ENCODE measurements at places on chromosomes 5 and 9.

GRCh38 chr9:90441814-90442213, 200.8 kb downstream of the DIRAS2 start:
- no peak for DNase-seq

DNA sequence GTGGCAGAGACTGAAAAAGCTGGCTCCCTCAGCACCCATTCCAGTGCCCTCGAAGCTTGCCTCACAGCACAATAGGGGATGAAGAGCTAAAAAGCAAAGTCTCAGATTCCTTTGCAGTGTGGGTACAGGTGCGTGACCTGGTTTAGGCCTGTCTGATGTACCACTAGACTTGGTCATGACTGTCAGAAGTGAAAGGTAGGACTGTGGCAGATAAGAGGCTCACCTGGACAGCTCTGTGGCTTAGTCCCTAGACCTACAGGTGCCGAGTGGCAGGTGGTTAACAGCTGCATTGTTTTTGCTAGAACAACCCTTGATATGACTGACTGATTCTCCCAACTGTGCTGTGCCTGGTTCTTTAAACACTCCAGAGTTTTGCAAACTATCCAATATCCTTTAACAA, 14.7 kb upstream of the SFXN1 start:
- DNase-seq, result no peak

DNA sequence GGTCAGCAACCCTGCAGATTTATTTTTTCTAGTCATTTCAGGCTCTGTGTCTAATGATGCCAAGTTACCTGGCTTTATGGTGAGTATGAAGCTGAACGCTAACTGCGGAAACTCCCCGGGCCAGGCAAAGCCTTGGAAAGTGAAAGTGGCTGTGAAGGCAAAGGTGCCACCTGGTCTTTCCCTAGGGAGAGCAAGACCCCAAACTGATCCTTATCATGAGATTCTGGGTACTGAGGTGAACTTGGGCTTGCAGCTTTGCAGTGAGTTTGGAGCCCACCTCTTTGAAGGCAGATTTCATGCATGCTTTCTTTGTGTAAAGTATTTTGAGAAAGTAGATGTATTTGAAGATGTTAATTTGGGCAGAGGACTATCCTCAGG, 63.3 kb downstream of the CARTPT start:
- DNase-seq, result no peak

DNA sequence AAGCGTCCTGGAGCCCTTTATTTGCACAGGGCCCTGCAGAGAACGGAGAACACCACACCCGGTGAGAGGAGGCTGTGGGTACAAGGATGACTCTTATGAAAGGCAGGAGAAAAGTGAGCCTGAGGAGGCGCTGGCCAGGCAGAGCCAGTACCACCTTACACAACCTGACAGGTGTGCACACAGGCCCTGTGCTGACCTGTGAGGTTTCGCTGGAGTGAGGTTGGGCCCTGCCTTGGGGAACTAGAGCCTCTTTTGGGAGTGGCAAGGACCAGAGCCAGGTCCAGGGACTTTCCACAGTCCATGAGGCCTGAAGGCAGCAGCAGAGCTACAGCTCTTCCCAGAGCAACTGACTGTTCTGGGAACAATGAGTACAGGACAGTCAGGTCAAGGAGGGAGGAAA, 3.1 kb downstream of the SRD5A1 start:
- DNase-seq, result no peak

- DNase-seq, result no peak
Measured at GRCh38 chr5:110840347-110840960, 101.6 kb downstream of the SLC25A46 start.

DNA sequence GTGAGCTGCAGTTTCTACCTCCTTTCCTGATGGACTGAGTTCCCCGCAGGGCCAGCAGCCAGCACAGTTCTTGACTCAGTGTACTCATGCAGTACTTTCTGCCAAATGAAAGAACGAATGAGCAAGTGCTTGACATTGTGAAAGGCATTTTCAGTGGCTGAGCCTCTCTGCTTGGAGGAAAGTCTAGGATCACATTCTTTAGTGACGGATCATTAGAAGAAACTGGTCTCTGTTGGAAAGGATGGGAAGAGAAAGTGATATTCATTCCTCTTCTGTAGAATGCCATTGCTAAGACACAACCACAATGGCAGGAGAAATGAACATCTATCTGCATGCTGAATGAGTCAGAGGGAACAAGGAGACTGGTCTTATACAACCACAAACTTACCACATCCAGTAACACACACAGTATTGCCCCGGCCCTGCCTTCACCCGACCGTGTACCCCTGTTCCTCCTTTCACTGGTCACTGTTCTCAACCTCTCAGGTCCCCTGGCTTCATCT, 206.9 kb downstream of the CRB2 start:
- no peak for DNase-seq

DNA sequence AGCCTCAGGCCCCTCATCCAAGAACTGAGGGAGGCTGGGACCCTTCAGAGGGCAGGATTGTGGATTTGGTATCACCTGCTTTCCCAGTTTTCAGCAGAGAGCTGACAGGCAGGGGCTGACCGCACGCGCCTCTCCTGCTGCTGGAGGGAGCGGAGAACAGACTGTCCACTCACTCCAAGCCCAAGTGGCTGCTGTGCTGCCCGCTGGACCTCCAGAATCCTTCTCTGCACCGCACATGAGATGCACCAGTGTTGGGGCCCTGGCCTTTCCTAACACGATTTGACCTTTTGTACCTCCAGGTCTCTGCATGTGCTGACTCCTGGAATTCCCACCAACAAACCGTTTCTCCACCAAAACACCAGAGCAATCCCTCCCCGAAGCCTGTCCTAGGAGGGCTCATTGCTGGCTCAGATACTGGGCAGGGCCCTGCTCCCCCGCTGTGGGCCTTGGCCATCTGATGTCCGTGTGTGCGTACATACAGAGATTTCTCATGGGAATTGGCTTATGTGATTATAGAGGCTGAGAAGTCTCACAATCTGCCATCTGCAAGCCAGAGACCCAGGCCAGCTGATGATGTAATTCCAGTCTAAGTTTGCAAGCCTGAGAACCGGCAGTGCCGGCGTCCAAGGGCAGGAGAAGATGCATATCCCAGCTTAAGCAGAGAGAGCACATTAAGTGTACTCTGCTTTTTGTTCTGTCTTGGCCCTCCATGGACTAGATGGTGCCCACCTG, 141.7 kb downstream of the GADD45G start:
- peak; percentile 81 for DNase-seq

Data from eye (tissue), 1 donor.